ENCODE measurements at places on chromosomes 5 and 9. TPM values are rescaled to one million over a fixed set of nuclear protein-coding genes. Genes with fewer than 3 reads are reported as not detected.

DNA sequence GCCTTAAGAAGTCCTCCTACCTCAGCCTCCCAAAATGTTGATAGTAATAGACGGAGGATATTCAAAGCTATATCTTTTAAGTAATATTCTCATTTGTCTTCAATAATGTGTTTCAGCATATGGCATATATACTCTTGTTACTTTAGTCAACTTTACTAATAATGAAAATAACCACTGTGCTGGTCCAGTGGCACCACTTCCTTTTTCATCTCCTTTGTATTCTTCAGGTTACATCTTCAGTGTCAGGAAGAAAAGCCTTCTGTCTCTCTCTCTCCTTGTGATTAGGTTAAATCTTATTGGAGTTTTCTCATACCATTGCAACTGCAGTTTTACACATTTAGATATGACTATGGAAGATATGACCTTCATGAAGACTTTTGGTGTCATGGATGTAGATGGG lies 31.3 kb downstream of the PARP8 start:
- no peak for DNase-seq

GRCh38 chr5:126332326-126332725 lies 90.9 kb upstream of the GRAMD2B start:
- no peak for DNase-seq

DNA sequence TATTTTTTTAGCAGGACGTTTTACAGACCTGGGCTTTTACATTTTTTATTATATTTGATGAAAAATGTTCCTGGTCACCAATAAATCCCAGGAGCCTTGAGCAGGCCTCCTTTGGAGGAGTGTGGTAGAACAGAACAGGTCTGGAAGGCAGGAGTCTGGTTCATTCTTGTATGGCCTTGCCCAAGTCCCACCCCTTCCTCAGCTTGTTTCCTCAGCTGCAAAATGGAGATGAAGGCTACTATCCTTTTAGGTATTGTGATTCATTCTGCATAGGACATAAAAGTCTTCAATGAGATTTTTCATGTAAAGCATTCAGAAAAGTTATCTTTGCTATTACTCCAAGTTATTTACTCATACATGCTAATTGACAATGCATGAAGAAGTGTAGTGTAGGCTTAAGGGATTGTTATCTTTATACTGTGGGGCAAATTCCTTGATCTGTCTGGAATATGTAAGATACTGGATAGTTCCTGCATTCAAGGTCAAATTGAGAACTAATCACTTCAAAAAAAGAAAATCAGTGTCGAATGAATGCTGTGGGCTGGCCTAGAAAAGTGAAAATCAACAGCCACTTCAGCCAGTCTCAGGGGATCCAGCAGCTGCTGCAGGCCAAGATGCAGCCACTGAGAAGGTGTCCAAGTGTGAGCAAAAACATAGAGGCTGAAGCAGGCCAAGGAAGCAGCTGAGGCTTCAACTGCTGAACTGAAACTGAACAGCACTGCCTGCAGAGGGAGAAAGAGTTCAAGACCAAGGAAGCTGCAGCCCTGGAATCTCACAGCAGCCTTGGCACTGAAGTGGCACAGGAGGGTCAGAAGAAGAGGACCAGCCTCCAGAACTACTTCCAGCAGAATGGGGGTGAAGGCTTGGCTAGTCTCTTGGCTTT lies 15.5 kb upstream of the SLC36A3 start:
- DNase-seq: peak; percentile 34

- DNase-seq: no peak
These were observed 138.1 kb upstream of the PIK3R1 start for GRCh38 chr5:68077349-68077894.

GRCh38 chr9:89352874-89353649 lies 34.8 kb downstream of the SECISBP2 start:
- DNase-seq: no peak

- DNase-seq: no peak
These were observed 100.9 kb downstream of the F2RL2 start for GRCh38 chr5:76522103-76522935.

DNA sequence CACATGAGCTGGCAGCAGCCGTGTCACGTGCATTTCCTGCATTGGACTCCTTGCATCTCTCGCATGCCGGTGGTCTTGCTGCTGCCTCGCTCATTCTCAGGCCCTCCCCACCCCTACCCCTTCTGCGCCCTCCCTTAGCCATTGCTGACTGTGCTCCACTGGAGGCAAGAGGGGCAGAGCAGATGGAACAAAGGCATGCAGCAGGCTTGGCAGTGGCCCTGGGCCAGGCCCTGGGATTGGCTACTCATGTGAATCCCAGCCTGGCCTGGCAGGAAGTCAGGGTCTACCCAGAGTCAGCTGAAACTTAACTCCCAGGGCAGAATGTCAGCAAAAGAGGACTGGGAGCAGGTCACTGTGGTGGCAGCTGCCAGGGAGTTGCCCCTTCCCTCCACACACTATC lies 62.3 kb downstream of the TSTD2 start:
- peak; percentile 24 for DNase-seq

- DNase-seq: no peak
These were observed 15.6 kb upstream of the SLC6A19 start for GRCh38 chr5:1185629-1186350.

- DNase-seq: no peak
These were observed 1.8 kb upstream of the MACROH2A1 start for GRCh38 chr5:135400866-135401265.

DNA sequence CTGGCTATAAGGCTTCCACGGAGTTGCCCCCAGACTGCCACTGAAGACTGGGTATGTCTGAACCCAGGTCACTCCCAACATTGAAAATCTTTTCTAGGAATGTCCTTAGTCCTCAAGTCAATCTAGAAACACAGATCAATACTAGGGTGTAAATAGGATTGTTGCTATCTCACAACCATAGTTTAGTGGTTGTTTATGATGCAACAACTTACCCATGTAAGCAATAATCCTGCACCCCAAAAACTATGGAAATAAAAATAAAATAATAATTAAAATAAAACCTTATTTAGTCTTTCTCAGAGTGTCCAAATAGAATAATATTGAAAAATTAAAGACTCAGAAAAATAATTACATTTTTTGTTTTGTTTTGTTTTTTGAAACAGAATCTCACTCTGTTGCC lies 66.3 kb upstream of the FUBP3 start:
- DNase-seq: no peak

DNA sequence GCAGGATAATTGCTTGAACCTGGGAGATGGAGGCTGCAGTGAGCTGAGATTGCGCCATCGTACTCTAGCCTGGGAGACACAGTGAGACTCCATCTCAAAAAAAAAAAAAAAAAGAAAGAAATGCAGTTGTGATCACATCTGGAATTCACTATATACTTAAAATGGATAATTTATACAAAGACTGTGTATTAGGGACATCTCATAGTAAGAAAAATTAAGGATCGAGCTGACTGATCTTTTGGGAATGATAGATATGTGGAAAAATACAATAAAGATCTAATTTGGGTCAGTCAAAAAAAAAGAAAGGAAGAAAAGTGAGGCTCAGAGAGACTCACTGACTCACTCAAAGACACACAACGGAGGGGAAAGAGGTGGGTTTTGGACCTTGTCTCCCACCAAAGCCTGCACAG lies 73.2 kb upstream of the STXBP1 start:
- no peak for DNase-seq

- no peak for DNase-seq
These were observed 522.7 kb upstream of the CLINT1 start for GRCh38 chr5:158381614-158382160.

GRCh38 chr5:96054311-96055030 lies 92.8 kb upstream of the ELL2 start:
- peak; percentile 55 for DNase-seq

- DNase-seq: no peak
These were observed 104.3 kb downstream of the FGF18 start for GRCh38 chr5:171523781-171524180.

- no peak for DNase-seq
These were observed 47.6 kb downstream of the PDCD1LG2 start for GRCh38 chr9:5557606-5558587.

- DNase-seq: no peak
These were observed 29.1 kb upstream of the BNC2 start for GRCh38 chr9:16899606-16900005.

GRCh38 chr5:93899026-93899600 lies 157.7 kb upstream of the POU5F2 start:
- peak; percentile 3 for DNase-seq

DNA sequence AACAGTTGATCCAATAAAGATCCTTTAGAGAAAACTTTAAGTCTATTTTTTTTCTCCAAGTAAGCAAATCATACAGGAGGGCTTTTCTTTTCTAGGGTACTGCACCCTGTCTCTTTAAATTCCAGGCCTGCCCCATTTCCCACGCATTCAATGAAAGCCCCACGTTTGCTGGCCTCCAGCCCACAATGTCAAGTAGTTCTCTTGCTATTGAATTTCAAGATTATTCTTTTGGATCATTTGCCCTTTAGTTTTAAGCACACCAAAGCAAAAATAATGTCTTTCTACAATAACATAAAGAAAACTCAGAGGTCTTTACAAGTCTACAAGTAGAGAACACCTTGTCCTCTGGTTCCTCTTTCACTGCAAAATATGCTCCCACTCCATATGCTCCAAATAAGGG lies 15.6 kb downstream of the MLLT3 start:
- no peak for DNase-seq

DNA sequence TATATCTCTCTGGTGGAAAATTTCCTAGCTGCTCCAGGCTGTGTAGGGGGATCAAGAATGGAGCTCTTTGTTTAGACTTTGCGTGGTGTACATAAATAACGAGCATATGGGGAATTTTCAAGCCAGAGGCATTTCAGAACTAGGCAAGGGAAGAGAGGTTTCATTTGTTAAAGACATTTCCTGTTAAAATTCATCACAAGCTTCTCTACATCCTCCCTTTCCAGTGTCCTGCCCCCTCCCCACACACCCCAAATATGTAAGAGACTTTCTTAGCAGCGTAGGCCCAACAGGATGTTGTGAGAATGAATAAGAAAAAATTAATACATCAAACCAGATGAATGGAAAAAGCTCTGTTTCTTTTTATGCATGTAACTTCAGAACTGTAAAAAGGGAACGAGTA lies 150.3 kb downstream of the GPBP1 start:
- no peak for DNase-seq

LPAR1 gene
- total RNA-seq: 33.8 TPM

ZSWIM6 gene
- total RNA-seq: 5.3 TPM

SLC46A2 gene
- total RNA-seq: not detected

SHISAL2B gene
- total RNA-seq: not detected

CNTLN gene
- 11.3 TPM for total RNA-seq

KIF2A gene
- total RNA-seq: 52.4 TPM

ALDH1A1 gene
- 0.71 TPM for total RNA-seq

ARL14EPL gene
- total RNA-seq: 0.37 TPM

ANGPTL2 gene
- total RNA-seq: 11.5 TPM

KCNMB1 gene
- total RNA-seq: 0.15 TPM

VCAN gene
- total RNA-seq: 42.5 TPM

SLC34A3 gene
- 0.10 TPM for total RNA-seq

LHX2 gene
- total RNA-seq: 5.3 TPM

PCDHA6 gene
- not detected for total RNA-seq

AGXT2 gene
- 0.07 TPM for total RNA-seq

CLINT1 gene
- 50.6 TPM for total RNA-seq

PCDHA9 gene
- total RNA-seq: not detected

TAF11L5 gene
- not detected for total RNA-seq

BRINP1 gene
- total RNA-seq: 0.20 TPM
